AG04450 (cell line): ENCODE measurements at places on chromosomes 6 and 20. TPM values are rescaled to one million over a fixed set of nuclear protein-coding genes. Genes with fewer than 3 reads are reported as not detected.

The BEND3 gene
- polyA plus RNA-seq: 0.81 and 1.1 TPM in 2 replicates

The MLIP gene
- not detected in 2 replicates for polyA plus RNA-seq

The HLA-DQB2 gene
- not detected in 2 replicates for polyA plus RNA-seq

The GABRR1 gene
- not detected in 2 replicates for polyA plus RNA-seq

The RBM24 gene
- polyA plus RNA-seq: 9.1 and 11.3 TPM in 2 replicates

The EFCAB8 gene
- not detected in 2 replicates for polyA plus RNA-seq
